Activated T-helper 1 cell treated with anti-CD3 and anti-CD28 coated beads, Interleukin-2, amount 50 U/mL, for 16 hours (primary cell): ENCODE measurements at places on chromosomes 13 and 19.

DNA sequence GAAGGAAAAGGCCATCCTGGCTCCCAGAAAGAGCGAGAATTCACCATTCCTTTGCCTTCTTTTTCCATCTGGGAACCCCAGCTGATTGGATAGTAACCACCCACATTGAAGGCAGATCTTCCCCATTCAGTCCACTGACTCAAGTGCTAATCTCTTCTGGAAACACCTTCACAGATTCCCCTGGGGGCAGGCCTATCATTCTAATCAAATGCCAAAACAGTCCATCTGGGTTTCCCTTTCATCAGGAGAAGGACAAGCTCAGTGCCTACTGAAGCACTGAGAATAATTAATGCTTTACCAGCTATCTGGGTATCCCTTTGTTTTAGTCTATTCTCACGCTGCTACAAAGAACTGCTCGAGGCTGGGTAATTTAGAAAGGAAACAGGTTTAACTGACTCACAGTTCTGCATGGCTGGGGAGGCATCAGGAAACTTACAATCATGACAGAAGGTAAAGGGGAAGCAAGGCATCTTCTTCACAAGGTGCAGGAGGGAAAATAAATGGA lies 293.2 kb downstream of the ENOX1 start:
- DNase-seq: no peak

GRCh38 chr13:25806264-25806974 lies 245.4 kb downstream of the SHISA2 start:
- no peak for DNase-seq

- no peak for DNase-seq
Observed at GRCh38 chr13:70668293-70668692, 560.0 kb upstream of the KLHL1 start.

DNA sequence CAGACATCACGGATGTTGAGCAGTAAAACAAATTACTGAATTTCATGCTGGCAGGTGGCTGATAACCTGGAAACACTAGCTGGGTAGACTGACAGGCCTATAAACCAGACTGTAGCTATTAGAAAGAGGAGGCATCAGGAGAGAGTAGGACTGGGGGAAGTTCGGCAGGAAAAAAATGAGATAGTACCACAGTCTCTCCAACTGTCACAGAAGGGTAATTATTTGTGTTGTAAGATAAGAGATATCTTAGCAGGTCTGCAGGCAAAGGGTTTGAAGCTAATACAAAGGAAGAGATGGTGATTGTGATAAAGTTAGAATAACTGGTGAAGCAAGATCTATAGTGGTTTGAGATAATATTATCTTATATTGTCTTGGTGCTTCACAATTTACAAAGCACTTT lies 41.7 kb downstream of the MIPEP start:
- no peak for DNase-seq

GRCh38 chr13:80000684-80001509 lies 340.0 kb downstream of the SPRY2 start:
- no peak for DNase-seq

- DNase-seq: no peak
Observed at GRCh38 chr13:111602874-111603273, 282.4 kb downstream of the TEX29 start.

DNA sequence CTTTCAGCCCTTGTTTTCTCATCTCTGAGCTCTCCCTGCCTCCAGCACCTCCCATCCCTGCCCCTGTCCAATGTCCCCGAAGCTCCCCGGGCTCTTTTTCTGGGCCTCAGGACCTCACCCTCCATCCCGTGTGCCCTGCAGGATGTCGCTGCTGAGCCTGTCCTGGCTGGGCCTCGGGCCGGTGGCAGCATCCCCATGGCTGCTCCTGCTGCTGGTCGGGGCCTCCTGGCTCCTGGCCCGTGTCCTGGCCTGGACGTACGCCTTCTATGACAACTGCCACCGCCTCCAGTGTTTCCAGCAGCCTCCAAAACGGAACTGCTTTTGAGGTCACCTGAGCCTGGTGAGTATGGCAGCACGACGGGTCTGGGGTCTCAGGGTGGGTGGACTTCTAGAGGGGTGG lies 51.1 kb upstream of the CYP4F8 start:
- DNase-seq: no peak

GRCh38 chr19:55386493-55386971 lies 800 bp downstream of the RPL28 start:
- DNase-seq: no peak

GRCh38 chr19:1811472-1811894 lies 593 bp downstream of the ATP8B3 start:
- peak; percentile 24 for DNase-seq

- no peak for DNase-seq
Observed at GRCh38 chr13:21048901-21049698, 12.3 kb downstream of the LATS2 start.

- no peak for DNase-seq
Observed at GRCh38 chr19:29372091-29372415, 153.7 kb upstream of the VSTM2B start.

DNA sequence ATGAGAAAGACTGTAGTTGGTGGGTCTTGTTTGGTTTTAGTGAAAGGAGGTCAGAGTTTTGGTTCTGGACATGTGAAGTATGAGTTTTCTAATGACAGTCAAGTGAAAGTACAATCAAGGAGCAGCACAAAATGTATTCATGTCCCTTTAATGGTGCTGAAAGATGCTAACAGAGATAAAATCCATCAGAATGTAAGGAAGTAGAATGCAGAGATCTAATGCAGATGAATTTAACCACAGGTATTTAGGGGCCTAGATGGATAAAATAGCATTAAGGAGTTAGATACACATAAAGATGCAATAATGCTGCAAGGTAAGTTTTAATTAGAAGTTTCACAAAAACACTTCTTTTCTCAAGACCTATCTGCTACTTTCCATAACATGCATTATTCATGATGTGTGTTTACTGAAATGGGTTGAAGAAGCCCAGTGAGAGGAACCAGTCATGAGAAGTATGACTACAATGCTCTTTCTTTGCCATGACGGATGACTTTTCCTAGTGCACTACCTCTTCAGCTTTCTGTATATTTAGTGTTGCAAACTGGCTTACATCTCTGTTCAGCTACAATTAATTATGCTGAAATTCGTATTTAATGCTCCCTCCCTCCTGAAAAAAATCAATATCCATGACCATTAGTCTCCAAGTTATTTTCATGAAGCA lies 222.9 kb upstream of the HTR2A start:
- DNase-seq: no peak

GRCh38 chr13:34108410-34108809 lies 290.5 kb downstream of the RFC3 start:
- no peak for DNase-seq

DNA sequence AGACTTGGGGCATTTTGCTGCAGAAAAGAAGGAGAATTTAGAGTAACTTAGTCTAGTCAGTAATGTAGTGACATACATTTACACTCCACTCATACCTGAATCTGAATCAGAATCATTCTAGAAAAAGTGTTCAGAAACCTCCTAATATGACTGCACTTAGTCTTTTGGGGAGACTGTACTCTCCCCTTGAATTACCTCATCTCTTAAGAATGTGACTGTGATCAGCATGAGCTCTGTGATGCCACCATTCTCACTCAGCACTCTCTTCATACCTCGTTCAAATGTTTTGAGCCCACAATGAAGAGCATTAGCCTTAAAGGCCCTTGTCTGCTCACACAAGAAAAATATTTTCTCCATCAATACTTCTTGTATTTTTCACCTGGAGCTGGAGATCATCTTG lies 229.4 kb downstream of the FGF14 start:
- no peak for DNase-seq

DNA sequence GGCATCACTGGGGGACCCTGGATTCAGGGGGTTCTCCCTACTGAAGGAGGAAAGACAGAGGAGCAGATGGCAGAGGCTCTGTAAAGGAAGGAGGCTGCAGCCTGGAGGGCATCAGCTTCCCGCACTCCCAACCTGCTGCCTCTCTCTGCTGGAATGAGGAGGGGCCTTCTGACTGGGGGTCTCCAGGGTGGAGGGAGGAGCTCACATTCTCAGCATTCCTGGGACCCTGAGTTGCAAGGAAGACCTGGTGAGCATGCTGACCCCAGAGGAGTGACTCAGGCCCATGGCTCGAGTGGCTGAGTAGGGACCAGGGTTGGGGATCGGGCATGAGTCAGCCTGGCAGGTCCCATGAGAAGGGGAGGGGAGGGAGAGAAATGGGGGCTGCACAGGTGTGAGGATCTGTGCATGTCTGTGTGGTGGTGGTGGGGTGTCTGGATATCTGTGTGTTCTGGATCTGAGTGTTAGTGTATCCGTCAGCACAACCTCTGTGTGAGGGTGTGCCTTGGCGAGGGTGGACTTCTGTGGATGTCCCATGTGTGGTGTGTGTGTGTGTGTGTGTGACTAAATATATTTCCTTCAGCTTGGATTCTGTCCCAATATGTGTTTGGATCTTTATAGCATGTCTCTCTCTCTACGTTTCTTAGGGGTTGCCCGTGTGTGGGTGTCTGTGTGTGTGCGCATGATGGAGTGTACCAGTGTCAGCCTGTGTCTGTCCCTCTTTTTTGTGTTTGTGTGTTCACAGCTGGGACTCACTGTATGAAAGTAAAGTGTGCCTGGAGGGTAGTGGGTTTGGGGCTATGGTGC lies 4.6 kb downstream of the AXL start:
- no peak for DNase-seq

- DNase-seq: no peak
Observed at GRCh38 chr19:8831832-8832131, 322 bp downstream of the ZNF558 start.
